ENCODE measurements at places on chromosomes 3 and 15. TPM values are rescaled to one million over a fixed set of nuclear protein-coding genes. Genes with fewer than 3 reads are reported as not detected.

Gene SH3GL3
- not detected for total RNA-seq

Gene FBXO40
- total RNA-seq, result not detected

Gene AP3B2
- total RNA-seq, result 0.53 TPM

Gene CORO2B
- 0.08 TPM for total RNA-seq

Gene SLC28A1
- total RNA-seq, result not detected

Gene SKOR1
- total RNA-seq, result 0.06 TPM

Gene CD80
- total RNA-seq, result 13.8 TPM

Gene RTP3
- not detected for total RNA-seq

Gene CCDC14
- 31.1 TPM for total RNA-seq

Gene XIRP1
- 4.2 TPM for total RNA-seq

Gene CLDN11
- not detected for total RNA-seq

Gene CELSR3
- total RNA-seq, result 24.4 TPM

Gene OCA2
- not detected for total RNA-seq

Gene SLCO2A1
- not detected for total RNA-seq

Gene CNTN3
- not detected for total RNA-seq

Gene GOLGA6A
- not detected for total RNA-seq

Gene XCR1
- not detected for total RNA-seq

Gene ALPK3
- total RNA-seq, result 0.06 TPM

Gene ALG1L2
- total RNA-seq, result 0.82 TPM

Gene CLRN1
- not detected for total RNA-seq

Gene RBMS3
- total RNA-seq, result 0.86 TPM

Gene SAMMSON
- total RNA-seq, result not detected

Gene PCLAF
- total RNA-seq, result 99.1 TPM

Gene CRTC3
- 25.7 TPM for total RNA-seq

Gene GCSAM
- 4.3 TPM for total RNA-seq

Gene ARPC4
- total RNA-seq, result 299 TPM

Gene LIPC
- total RNA-seq, result 1.1 TPM

Gene TRIP4
- 19.0 TPM for total RNA-seq

Gene ARRDC4
- 0.42 TPM for total RNA-seq

Gene CHRNA5
- 11.3 TPM for total RNA-seq

Gene SLC38A3
- 0.29 TPM for total RNA-seq

Gene ESYT3
- total RNA-seq, result 0.13 TPM

Gene RAD54L2
- total RNA-seq, result 34.8 TPM

Gene CLDN16
- not detected for total RNA-seq

Gene TRPM1
- total RNA-seq, result not detected

Gene JMJD7
- 16.3 TPM for total RNA-seq

Gene ZNF385D
- not detected for total RNA-seq

Gene TM4SF18
- total RNA-seq, result not detected

Gene ATP13A5
- total RNA-seq, result not detected
